ENCODE measurements at places on chromosomes 7 and 10. TPM values are rescaled to one million over a fixed set of nuclear protein-coding genes. Genes with fewer than 3 reads are reported as not detected.

- peak; percentile 70 for DNase-seq
- no peak overlapping the region for H3K4me3 ChIP-seq
- H3K4me1 ChIP-seq, result no peaks in the 10 kb centered on the region
- H3K27me3 ChIP-seq, result no peaks in the 10 kb centered on the region
- H3K36me3 ChIP-seq, result no peaks in the 10 kb centered on the region
These were observed 247.9 kb downstream of the BAMBI start for GRCh38 chr10:28925121-28925663.

DNA sequence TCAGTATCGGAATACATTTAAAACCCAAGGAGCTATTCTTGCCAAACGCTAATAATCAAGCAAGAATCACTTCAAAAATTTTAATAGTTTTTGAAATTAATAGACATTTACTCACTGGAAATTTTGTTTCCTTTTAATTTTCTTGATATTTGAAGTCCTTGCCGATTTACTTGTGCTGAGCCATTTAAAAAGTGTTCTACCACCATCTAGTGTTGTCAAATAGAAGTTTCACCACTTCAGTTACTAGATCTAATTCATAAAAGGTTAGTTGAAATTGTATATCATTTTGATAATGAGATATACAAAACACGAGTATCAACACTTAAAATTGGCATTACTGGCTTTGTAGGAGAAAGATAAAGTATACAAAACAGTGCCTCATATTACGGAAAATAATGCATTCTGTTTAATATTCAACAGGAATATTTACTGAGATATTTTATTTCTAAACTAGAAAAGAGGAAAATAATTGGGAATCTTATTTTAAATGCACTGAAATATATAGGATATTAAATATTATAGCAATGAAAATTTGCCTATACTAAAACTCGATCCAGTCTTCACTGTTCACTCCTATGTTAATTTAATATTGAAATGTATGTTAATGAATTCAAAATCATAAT is 664.8 kb upstream of the SEMA3D start:
- H3K27me3 ChIP-seq, result no peaks in the 10 kb centered on the region
- H3K4me1 ChIP-seq, result no peaks in the 10 kb centered on the region
- H3K4me3 ChIP-seq, result no peak overlapping the region
- H3K27ac ChIP-seq, result no peak overlapping the region
- no peaks in the 10 kb centered on the region for H3K36me3 ChIP-seq

GRCh38 chr10:29228562-29228961 is 60.3 kb upstream of the LYZL1 start:
- no peaks in the 10 kb centered on the region for H3K36me3 ChIP-seq
- DNase-seq, result no peak
- H3K4me3 ChIP-seq, result no peak overlapping the region
- no peaks in the 10 kb centered on the region for H3K4me1 ChIP-seq
- no peak overlapping the region for H3K27ac ChIP-seq
- H3K27me3 ChIP-seq, result no peaks in the 10 kb centered on the region

DNA sequence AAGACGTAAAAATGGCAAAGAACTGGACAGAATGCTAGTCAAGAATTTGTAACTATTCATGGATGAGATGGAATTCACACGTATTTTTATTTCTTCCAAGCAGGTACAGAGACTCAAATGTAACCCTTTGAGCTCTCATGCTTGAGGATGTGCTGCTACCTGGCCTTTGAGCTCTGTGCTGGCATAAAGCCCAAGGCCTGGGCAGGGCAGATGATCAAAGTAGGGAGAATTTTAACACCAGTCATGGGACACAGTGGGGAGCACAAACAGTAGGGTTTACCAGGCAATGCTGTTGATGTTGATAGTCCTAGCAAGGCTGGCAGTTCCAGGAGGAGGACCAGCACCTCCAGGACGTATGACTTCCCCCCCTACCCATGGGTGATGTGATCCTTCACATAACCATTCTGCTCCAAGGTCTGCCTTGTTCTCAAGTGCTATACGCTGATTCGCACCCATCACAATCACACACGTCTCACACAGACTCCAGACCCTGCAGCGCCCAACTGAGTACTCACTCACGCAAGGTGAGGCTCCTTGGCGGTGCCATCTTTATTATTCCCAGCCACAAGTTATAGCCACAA is 48.6 kb upstream of the DLG5 start:
- H3K27me3 ChIP-seq, result no peaks in the 10 kb centered on the region
- peaks cover 35% of the 10 kb centered on the region for H3K36me3 ChIP-seq
- no peak for DNase-seq
- no peak overlapping the region for H3K4me3 ChIP-seq
- H3K27ac ChIP-seq, result no peak overlapping the region

GRCh38 chr7:151094675-151095074 is 8.4 kb downstream of the AGAP3 start:
- peaks cover 38% of the 10 kb centered on the region for H3K4me1 ChIP-seq
- DNase-seq, result no peak
- H3K36me3 ChIP-seq, result no peaks in the 10 kb centered on the region
- H3K27ac ChIP-seq, result peak overlapping the region; percentile 44
- H3K27me3 ChIP-seq, result no peaks in the 10 kb centered on the region
- no peak overlapping the region for H3K4me3 ChIP-seq

GRCh38 chr7:79789584-79790345 is 336.3 kb upstream of the MAGI2 start:
- no peaks in the 10 kb centered on the region for H3K36me3 ChIP-seq
- no peak overlapping the region for H3K27ac ChIP-seq
- H3K27me3 ChIP-seq, result no peaks in the 10 kb centered on the region

DNA sequence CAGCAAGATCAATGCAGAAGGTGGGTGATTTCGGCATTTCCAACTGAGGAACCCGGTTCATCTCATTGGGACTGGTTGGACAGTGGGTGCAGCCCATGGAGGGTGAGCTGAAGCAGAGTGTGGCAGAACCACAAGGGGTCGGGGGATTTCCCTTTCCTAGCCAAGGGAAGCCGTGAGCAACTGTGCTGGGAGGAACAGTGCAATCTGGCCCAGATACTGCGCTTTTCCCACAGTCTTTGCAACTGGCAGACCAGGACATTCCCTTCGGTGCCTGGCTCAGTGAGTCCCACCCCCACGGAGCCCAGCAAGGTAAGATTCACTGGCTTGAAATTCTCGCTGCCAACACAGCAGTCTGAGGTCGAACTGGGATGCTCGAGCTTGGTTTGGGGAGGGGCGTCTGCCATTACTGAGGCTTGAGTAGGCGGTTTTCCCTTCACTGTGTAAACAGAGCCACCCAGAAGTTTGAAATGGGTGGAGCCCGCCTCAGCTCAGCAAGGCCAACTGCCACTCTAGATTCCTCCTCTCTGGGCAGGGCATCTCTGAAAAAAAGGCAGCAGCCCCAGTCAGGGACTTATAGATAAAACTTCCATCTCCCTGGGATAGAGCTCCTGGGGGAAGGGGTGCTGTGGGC is 58.6 kb upstream of the SLC26A5 start:
- no peak for DNase-seq
- H3K4me1 ChIP-seq, result no peaks in the 10 kb centered on the region
- H3K4me3 ChIP-seq, result no peak overlapping the region

- H3K4me3 ChIP-seq, result no peak overlapping the region
- peaks cover 29% of the 10 kb centered on the region for H3K4me1 ChIP-seq
- no peaks in the 10 kb centered on the region for H3K27me3 ChIP-seq
- no peak overlapping the region for H3K27ac ChIP-seq
- DNase-seq, result no peak
- H3K36me3 ChIP-seq, result no peaks in the 10 kb centered on the region
These were observed 30.1 kb downstream of the KLF6 start for GRCh38 chr10:3754727-3755439.

GRCh38 chr7:145224775-145225174 is 388.9 kb upstream of the TPK1 start:
- no peaks in the 10 kb centered on the region for H3K4me1 ChIP-seq
- H3K27ac ChIP-seq, result no peak overlapping the region
- H3K27me3 ChIP-seq, result no peaks in the 10 kb centered on the region
- no peak overlapping the region for H3K4me3 ChIP-seq
- no peaks in the 10 kb centered on the region for H3K36me3 ChIP-seq

DNA sequence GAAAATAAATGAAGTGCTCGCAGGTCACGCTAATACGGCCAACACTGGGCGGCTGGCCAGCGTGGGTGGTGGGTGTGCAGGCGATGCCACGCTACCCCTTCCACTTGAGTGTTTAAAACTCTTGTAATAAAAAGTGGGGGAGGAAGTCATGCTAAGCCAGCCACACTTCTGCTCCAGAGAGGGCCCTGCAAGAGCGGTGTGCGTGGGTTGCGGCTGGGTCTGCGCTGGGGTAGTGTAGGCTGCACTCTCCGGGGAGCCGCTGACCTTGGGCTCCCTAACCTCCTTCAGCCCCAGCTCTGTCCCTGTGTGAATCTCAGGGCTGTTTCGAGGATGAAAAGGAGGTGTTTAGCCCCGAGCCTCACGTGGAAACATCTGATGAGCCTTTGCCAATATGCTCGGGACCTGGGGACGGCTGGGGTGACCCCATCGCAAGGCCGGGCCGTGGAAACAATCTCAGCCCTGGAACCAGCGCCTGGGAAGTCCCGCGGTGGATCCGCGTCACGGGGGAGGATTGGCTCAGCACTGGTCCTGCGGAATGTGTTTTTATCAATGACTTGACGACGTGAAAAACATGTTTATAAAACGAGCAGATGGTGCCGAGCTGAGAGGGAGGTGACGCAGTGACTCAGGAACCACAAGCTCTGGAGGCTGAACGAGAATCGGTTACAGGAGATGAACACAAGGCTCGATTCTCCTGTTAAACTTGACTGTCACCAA is 278.5 kb downstream of the DNAJB6 start:
- DNase-seq, result no peak
- H3K36me3 ChIP-seq, result no peaks in the 10 kb centered on the region
- H3K4me1 ChIP-seq, result no peaks in the 10 kb centered on the region
- H3K4me3 ChIP-seq, result no peak overlapping the region
- no peak overlapping the region for H3K27ac ChIP-seq

GRCh38 chr7:99437946-99438572 is 539 bp downstream of the PTCD1 start:
- H3K4me1 ChIP-seq, result peaks cover 26% of the 10 kb centered on the region
- peak overlapping the region; percentile 90 for H3K27ac ChIP-seq
- H3K4me3 ChIP-seq, result peak overlapping the region; percentile 95
- peaks cover 24% of the 10 kb centered on the region for H3K36me3 ChIP-seq

Gene CDH23
- 4.7 TPM for total RNA-seq

Gene TSPAN12
- 55.3 TPM for total RNA-seq

Gene RADIL
- 42.8 TPM for total RNA-seq

Gene PNLIPRP1
- total RNA-seq, result not detected

Gene ZNF853
- total RNA-seq, result 3.1 TPM
